Cardiac septum (tissue), 1 donor: ENCODE measurements at places on chromosomes 12 and 14.

- no peak for DNase-seq
Observed at GRCh38 chr14:103091041-103091882, 3.3 kb upstream of the EXOC3L4 start.

DNA sequence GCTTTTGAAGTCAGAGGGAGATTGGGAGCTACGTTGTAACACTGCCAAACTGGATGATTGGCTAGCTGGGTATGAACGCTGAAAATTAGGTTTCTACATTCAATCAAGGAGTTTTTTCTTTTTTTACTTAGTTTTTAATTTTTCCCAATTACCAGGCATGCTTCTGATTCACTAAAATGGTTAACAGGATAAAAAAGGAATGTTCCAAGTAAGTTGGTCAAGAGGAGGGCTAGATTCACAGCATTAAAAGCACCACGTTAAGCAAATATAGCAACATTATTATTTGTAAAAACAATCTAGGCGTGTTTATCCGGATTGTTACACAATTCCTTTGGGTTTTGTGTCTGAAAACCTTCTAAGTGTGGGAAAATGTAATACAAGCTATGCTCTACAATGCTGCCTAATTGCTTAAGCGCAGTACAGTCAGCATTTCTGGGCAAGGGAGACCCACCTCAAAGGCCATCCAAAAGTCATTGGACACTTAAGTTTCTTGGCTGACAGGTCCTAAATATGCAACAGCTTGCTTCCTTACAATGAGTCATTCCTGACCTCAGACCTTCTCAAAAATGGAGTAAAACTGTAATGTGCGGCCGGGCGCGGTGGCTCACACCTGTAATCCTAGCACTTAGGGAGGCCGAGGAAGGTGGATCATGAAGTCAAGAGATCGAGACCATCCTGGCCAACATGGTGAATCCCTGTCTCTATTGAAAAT, 1.2 kb downstream of the RPLP0 start:
- no peak for DNase-seq

GRCh38 chr14:43247877-43248276, 1259.2 kb downstream of the FSCB start:
- no peak for DNase-seq

- DNase-seq: no peak
Observed at GRCh38 chr12:51244269-51244668, 5.6 kb downstream of the DAZAP2 start.

- no peak for DNase-seq
Observed at GRCh38 chr12:85740186-85740585, 96.0 kb downstream of the RASSF9 start.

GRCh38 chr12:100574187-100575074, 947 bp downstream of the GAS2L3 start:
- DNase-seq: no peak

DNA sequence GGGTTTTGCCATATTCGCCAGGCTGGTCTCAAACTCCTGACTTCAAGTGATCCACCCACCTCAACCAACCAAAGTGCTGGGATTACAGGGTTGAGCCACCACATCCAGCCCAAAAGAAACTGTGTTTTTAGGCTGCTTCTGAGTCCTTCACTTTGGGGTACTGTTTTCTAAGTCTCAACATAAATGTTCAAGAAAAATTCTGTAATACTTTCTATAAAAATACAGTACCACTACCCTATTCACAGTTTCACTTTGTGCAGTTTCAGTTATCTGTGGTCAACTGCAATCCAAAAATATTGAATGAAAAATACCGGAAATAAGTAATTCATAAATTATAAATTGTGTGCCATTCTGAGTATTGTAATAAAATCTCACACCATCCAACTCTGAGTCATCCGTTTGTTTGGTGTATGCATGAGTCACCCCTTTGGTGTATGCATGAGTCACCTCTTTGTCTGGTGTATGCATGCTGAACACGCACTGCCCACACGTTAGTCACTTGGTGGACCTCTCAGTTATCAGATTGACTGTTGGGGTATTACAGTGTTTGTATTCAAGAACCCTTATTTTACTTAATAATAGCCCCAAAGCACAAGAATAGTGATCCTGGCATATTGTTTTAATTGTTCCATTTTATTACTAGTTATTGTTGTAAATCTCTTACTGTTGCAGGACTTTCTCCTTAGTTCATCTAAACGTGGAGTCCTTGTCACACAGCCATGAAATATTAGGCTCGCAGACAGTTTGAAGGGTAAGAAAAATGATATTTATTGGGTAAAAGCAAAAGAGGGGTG, 190.2 kb downstream of the FSCB start:
- no peak for DNase-seq

GRCh38 chr12:92506891-92507290, 195.9 kb upstream of the PLEKHG7 start:
- DNase-seq: no peak

DNA sequence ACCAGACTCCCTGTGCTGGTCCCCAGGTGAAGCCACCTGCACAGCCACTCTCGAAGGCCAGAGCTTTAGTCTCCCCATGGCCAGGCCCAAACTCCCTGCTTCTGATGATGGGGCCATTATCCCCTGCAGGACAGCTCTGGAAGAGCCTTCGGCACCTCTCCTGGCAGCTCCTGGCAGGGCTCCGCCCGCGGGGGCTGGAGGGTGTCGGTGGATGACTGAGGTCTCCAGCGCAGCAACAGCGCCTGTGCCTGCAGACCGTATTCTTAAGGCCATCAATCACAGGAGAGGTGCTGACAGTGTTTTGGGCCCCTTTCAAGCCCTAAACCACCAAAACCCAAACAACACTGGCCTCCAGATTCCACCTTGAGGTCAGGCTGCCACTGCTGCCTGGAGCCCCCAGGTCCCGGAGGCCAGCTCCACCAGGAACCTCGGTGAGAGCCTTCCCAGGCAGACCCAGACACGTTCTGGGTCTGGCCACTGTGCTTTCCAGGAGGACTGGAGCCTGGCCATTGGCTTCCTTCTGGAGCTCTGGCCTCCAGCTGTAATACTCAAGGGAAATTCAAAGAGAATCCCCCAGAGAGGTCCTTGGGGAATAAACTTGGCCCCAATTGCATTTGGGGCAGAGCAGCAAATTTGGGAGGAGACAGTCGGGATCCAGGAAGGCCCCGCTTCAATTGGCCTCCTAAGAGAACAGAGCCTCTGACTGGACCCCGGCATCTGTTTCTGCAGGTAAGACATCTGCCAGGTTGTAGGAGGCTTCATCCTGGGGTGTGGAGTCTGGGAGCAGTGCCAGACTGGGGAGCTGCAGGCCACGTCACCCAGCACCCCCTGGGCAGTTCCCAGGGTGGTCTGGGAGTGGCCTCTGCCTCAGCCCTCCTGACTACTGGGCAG, 210.6 kb upstream of the RTL1 start:
- peak; percentile 72 for DNase-seq

DNA sequence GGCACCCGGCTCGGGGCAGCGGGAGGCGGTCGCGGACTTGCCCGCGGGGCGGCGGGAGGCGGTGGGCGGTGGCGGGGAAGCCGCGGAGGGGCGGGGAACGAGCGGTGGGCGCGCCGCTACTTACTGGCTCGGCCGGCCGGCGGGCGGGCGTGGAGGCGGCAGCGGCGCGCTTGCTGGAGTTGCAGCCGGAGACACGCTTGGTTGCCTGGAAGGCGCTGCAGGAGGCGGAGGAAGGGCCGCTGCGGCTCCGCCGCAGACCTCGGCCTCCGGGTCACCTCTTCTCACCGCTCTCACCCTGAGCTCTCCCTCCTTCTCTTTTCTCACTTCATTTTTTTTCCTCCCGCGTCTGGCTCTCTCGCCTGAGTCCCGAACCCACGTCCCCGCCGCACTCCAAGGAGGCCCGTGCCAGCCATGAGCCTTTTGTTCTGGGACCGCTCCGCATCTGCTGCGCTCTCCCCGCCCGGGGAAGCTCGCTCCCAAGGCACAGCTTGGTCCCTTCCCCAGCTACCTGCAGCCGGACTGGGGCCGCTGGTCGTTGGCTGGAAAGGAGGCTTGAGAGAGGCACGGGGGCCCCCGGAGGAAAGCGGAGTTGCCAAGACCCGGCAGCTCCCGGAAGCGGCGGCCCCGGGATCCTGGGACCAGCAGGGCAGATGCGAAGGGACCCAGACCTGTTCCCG, 592 bp upstream of the KCNK10 start:
- no peak for DNase-seq

- DNase-seq: no peak
Observed at GRCh38 chr12:39503439-39503838, 60.5 kb upstream of the KIF21A start.

- no peak for DNase-seq
Observed at GRCh38 chr12:76158518-76159321, 74.2 kb upstream of the NAP1L1 start.

- DNase-seq: no peak
Observed at GRCh38 chr14:68511129-68512047, 281.5 kb downstream of the ZFP36L1 start.

- no peak for DNase-seq
Observed at GRCh38 chr14:92655419-92656201, 92.8 kb downstream of the LGMN start.

- DNase-seq: no peak
Observed at GRCh38 chr12:95943330-95943842, at the start of gene AMDHD1. Gene AMDHD1, plus strand, starts transcription at chr12:95943331. Its CDS starts 68 bp downstream, at chr12:95943399.

DNA sequence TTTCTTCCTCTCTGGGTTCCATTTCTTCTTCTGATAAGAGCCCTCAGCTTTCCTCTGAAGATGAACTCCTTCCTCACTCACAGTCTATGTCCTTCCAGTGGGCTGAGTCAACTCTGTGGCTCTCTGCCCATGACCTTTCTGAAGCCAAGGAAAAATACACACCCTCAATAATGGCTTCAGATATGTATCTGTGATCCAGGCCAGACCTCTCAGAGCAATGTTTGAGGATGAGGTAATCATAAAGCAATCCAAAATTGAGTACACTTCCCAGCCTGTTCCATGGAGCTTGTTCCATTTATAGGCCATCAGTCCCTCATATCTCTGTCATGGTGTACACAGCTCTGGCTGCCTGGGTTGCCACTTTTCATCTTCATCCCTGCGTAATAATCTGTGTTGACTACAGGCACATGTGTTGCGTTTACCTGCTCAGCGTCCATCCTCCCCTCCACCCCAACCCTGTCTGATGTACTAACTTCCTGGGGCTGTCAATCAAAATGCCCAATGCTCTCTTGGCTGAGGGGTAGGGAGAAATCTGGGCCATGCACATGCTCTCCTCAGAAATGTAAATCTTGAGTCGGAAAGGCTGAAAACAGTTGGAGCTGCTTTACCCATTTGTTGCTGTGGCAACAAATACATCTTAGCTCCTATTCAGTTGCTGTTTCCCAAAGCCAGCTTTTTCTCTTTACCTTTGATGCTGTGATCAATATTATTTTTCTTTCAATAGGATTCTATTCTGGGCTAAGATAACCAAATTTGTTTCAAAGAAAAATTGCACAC, 377.8 kb upstream of the TMEM132C start:
- no peak for DNase-seq

- no peak for DNase-seq
Observed at GRCh38 chr14:90447720-90448497, 51.1 kb downstream of the CALM1 start.

DNA sequence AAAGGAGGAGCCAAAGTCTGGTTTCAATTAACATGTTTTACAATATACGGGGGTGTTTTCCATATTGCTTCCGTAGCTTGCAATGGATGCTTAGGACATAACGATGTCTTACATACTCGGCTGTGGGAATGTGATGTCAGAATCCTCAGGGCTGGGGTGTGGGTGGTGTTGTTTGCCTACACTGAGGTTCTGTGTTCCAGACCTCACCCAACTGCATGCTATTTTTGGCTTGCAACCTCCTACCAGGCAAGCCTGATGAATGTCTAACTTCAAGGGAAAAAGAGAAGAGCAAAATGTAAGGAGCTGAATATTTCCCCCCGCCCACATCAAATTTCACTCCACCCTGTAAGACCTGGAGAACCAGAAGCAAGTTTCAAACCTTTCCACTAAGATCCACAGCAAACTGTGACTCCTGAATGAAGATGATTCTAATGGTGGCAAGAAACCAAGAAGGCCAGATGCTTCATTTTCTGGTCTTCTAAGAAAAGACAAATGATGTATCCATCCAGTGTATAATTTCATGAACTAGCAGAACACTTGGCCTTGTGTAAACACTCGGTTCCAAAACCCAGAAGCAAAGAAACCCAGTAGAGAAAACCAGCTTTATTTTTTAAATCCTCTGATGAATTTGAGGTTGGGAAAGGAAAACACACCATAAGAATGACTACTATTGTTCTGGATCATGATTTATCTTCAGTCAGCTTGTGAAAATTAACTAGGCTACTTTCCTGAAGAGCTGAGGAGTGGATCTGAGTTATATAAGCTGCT, 227.9 kb downstream of the DACT1 start:
- DNase-seq: no peak

- DNase-seq: peak; percentile 84
Observed at GRCh38 chr12:117069926-117070900, 29.0 kb downstream of the TESC start.

DNA sequence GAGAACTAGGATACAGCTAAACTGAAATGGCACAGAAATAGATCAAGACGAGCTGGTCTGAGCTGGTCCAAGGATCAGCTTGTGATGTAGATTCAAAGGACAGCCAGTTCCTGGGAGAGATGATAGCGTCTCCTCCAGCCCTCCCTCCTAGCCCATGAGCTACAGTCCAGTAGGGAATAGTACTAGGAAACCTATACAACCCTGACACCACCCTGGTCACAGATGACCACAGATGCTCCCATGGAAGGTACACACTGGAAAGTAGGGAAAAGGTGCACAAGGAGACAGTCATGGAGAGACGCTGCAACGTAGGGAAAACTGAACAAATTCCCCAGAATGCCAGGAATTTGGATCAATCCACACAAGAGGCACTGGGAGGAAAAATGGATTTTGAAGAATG, 6.9 kb downstream of the GCH1 start:
- no peak for DNase-seq

GRCh38 chr14:100803676-100804075, 22.2 kb upstream of the MEG3 start:
- DNase-seq: no peak

GRCh38 chr12:100927826-100928225, 133.2 kb downstream of the ANO4 start:
- DNase-seq: no peak

DNA sequence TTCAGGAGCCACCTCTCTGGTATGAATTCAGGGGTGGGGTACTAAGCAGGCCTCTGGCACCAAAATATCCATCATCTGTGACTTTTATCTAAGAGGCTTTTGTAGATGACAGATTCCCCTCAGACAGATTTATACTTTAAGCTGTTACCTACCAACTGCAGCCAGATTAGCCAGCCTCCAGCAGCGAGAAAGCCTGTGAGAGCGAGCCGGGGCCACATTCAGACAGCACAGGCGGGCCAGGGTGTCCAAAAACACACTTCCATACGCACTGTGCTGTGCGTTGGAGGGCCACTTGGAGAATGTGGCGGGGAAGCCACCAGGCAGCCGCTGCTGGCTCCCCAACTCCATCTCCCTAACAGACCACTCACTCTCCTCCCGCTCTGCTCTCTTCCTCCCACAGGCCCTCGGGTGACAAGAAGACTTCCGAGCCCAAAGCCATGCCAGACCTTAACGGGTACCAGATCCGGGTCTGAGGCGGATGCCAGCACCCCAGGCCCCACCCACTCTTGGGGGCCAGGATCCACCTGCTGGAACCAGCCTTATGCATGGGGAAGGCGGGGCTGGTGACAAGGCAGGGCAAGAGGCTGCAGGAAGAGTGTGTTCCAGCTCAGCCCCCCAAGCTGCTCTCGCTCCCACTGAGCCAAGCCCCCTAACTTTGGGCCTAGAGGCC, 17.4 kb downstream of the VASH1 start:
- peak; percentile 59 for DNase-seq
